T-cell (primary cell): ENCODE measurements at places on chromosomes 2 and 18. TPM values are rescaled to one million over a fixed set of nuclear protein-coding genes. Genes with fewer than 3 reads are reported as not detected.

Gene PDCD1
- 1.3 TPM for total RNA-seq

GRCh38 chr2:54106631-54107454 lies 8.6 kb upstream of the ACYP2 start:
- H3K27ac ChIP-seq: no peak overlapping the region
- no peaks in the 10 kb centered on the region for H3K36me3 ChIP-seq
- no peak overlapping the region for H3K4me3 ChIP-seq
- no peaks in the 10 kb centered on the region for H3K27me3 ChIP-seq
- no peak for DNase-seq

GRCh38 chr2:239212121-239212928 lies 188.5 kb downstream of the HDAC4 start:
- no peak for DNase-seq
- H3K27me3 ChIP-seq: no peaks in the 10 kb centered on the region
- H3K36me3 ChIP-seq: no peaks in the 10 kb centered on the region
- no peak overlapping the region for H3K27ac ChIP-seq

Gene CFAP65
- total RNA-seq: 0.16 TPM

Gene HOXD10
- not detected for total RNA-seq

- no peak overlapping the region for H3K27ac ChIP-seq
- peaks cover 5% of the 10 kb centered on the region for H3K27me3 ChIP-seq
- no peaks in the 10 kb centered on the region for H3K4me1 ChIP-seq
- DNase-seq: no peak
- no peak overlapping the region for H3K4me3 ChIP-seq
Observed at GRCh38 chr18:24672165-24672941, 211.9 kb downstream of the HRH4 start.

DNA sequence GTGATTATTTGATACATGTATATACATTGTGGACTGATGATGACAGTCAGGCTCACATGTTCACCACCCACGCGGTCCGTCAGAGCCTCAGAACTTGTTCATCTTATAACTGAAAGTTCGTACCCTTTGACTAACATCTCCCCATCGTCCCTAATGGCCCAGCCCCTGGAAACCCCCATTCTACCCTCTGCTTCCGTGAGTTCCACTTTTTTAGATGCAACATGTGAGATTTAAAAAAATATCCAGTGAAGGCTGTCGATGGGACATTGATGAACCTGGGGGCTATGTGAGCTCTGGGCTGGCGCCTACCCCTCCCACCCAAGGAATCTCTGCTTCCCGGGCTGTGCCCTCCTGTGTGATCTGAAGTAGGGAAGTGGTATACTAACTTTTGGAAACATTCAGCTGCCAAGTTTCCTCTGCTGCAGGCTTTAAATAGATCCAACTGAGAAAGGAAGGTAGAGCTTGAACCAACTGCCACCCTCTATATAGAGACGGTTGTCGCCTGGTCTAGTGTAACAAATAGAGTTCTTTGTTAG lies 163.8 kb downstream of the FAM210A start:
- peaks cover 32% of the 10 kb centered on the region for H3K4me1 ChIP-seq
- H3K27ac ChIP-seq: no peak overlapping the region
- DNase-seq: no peak
- no peaks in the 10 kb centered on the region for H3K27me3 ChIP-seq

Gene STPG4
- 0.79 TPM for total RNA-seq

DNA sequence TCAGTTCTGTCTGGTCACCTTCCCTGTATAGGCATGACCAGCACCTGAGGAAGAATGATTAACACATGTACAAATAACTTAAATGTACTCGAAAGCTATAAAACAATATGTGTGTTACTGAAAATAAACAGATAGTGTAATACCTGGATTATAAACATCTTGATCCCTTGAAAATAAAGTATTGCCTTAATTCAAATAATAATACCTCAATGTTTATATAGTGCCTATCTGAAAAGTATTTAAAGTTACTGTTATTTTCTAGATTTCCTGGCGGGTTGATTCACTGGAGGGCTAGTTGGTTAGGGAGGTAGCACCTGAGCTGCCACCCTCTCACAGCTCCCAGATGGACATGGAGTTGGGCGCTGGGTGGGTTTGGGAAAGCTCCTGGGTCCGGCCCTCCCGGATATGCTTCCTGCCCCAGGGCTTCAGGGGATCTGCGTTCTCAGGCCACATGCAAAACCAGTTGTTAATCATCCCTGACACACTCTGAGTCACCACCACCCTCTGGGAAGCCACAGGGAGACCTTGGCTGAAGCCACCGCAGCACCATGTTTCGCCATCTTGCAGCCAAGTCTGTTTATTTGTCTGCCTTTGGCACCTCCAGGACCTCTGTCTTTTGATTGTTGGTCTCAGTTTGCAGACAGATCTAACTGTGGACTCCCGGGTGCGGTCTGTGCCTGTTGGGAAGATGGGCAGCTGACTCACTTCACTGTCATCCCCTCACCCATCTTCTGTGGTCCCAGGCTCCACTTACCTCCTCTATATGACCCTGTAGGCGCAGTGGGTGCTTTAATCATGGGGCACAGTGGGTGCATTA lies 35.3 kb downstream of the RAB31 start:
- DNase-seq: no peak
- no peaks in the 10 kb centered on the region for H3K36me3 ChIP-seq
- H3K4me3 ChIP-seq: no peak overlapping the region

- H3K27me3 ChIP-seq: no peaks in the 10 kb centered on the region
- H3K4me3 ChIP-seq: no peak overlapping the region
- H3K27ac ChIP-seq: no peak overlapping the region
Observed at GRCh38 chr2:126752876-126753275, 96.9 kb downstream of the GYPC start.

- H3K27me3 ChIP-seq: peaks cover 3% of the 10 kb centered on the region
- no peaks in the 10 kb centered on the region for H3K36me3 ChIP-seq
- H3K4me3 ChIP-seq: no peak overlapping the region
- DNase-seq: no peak
- H3K27ac ChIP-seq: no peak overlapping the region
Observed at GRCh38 chr2:23662941-23663920, 263.7 kb downstream of the ATAD2B start.

Gene KIAA2012
- total RNA-seq: not detected

Gene ANKRD30BL
- not detected for total RNA-seq

GRCh38 chr2:158060835-158061435 lies 40.7 kb upstream of the UPP2 start:
- no peak for DNase-seq
- H3K27me3 ChIP-seq: no peaks in the 10 kb centered on the region
- no peak overlapping the region for H3K4me3 ChIP-seq

- H3K27ac ChIP-seq: no peak overlapping the region
- H3K4me1 ChIP-seq: no peaks in the 10 kb centered on the region
- H3K36me3 ChIP-seq: no peaks in the 10 kb centered on the region
- no peak overlapping the region for H3K4me3 ChIP-seq
- DNase-seq: no peak
- H3K27me3 ChIP-seq: peaks cover 16% of the 10 kb centered on the region
Observed at GRCh38 chr2:118209727-118210126, 121.5 kb downstream of the INSIG2 start.

Gene CHST9
- not detected for total RNA-seq

- no peaks in the 10 kb centered on the region for H3K4me1 ChIP-seq
- DNase-seq: no peak
- no peak overlapping the region for H3K27ac ChIP-seq
- no peaks in the 10 kb centered on the region for H3K27me3 ChIP-seq
Observed at GRCh38 chr2:235194351-235194750, 242.5 kb downstream of the SH3BP4 start.

Gene STAT4
- total RNA-seq: 140 TPM
